ENCODE measurements at places on chromosomes 6 and 20.

DNA sequence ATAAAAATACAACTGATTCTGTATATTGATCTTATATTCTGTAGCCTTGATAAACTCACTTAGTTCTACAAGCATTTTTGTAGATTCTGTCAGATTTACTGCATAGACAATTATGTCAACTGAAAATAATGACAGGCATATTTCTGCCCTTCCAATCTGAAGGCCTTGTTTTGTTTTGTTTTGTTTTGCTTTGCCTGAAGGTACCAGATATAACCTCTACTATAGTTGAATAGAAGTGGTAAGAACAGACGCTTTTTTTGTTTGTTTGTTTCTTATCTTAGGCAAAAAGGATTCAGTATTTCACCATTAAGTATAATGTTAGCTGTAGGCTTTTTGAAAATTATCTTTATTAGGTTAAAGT is 64.6 kb upstream of the RSPO3 start:
- DNase-seq, result no peak

- no peak for DNase-seq
Measured at GRCh38 chr20:61391812-61392520, 139.9 kb downstream of the CDH4 start.

DNA sequence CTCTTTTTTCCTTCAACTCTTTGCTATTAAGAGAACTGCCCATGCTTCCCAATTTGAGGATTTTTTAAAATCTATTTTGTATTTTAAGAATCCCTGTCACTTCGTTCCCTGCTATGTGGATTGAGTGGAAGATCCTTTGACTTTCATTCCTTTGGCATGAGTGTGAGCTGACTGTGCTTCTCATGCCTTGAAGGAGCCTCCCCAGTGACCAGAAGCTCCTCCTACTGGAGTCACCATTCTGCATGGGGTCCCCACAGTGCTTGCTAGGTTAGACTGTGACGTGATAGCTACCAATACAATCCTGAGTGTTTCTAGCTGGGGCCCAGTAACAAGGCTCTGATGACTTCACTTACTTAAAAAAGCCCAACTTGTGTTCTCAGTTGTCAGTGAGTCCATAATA is 104.4 kb upstream of the LAMP5 start:
- DNase-seq, result peak; percentile 45

DNA sequence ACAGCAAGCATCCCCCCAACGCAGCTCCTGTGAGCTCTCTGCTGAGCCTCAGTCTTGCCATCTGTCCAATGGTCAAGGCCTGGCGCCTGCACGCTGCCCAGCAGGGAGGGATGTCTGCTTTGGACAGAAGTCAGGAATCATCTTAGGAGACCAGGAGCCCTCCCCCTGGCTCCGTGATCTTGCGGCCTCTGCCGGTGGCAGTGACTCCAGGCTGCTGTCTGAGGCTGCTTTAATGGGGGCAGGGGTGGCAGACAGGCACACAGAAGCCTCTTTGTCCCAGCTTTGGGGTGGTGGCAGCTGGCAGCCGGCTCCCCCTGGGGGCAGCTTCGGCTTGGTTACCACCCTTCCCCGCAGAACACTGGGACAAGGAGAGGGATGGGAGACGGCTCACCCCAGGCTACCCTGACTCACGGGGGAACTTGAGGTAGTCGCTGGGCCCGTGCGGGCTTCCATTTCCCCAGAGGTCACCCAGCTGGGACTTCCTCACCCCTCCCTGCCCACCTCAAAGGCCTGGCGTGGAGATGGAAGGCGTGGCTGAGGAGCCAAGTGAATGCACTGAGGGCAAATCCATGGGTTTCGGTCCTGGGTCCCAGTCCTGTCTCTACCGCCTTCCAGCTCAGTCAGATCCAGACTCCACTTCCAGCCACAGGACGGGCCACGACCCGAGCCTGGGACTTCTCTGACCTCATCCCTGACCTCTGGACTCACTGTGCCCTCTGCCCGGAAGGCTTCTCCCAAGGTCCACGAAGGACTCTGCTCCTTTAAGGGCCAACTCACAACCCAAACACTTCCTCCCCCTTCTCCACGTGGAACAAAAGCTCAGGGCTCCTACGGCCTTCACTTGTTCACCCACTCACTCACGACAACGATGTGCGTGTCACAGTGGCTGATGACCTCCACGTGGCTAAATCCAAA is 14.8 kb downstream of the PEDS1 start:
- no peak for DNase-seq

DNA sequence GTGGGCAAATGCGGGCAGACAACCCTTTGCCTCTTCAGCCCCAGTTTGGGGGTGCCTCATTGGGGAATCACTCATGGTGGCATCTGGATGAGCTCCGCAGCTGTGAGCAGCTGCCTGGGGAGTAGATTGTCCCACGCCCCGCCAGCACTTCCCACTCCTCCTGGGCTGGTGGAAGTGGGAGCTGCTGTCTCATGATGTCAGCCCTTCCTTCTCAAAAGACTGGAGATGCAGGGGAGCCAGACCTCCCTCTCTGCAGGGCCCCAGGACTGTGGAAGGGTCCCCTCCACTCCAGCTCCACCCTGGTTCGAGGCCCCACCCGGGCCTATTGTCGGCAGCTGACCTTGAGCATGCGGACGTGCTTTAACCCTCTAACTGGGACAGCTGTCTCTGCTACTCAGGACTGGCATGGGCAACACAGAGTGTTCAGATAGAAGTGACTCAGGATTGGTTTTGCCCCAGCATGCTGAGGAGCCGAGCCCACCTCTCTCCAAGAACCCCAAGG is 2.0 kb downstream of the UNC93A start:
- DNase-seq, result no peak

All from RKO (cell line).